Stimulated activated CD8-positive, alpha-beta memory T cell treated with anti-CD3 and anti-CD28 coated beads, Interleukin-7, amount 100 ng/mL, for 1 hour (primary cell): ENCODE measurements at places on chromosomes 16 and 17.

- DNase-seq, result no peak
These were observed 3.5 kb upstream of the ACSM3 start for GRCh38 chr16:20760346-20760745.

DNA sequence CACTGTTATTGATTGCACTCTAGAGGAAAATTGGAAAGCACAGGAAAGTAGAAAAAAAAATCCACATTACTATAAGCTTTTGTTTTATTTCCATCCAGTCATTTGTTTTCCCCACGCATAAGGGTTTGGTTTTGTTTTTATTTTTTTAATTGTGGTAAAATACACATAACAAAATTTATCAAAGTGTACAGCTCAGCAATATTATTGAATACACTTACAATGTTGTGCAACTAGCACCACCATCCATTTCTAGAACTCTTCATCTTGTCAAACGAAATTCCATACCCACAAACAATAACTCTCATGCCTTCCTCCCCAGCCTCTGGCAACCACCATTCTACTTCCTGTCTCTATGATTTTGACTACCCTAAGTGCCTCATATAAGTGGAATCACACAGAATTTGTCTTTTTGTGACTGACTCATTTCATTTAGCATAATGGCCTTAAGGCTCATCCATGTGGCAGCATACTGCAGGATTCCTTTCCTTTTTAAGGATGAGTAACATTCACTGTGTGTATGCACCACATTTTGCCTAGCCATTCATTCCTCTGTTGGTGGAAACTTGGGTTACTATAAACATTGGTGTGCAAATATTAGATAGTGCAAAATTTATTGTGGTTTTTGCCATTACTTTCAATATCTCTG lies 11.1 kb downstream of the SPPL2C start:
- no peak for DNase-seq

- no peak for DNase-seq
These were observed 41.4 kb downstream of the RPH3AL start for GRCh38 chr17:311119-311782.

GRCh38 chr17:51012538-51012937 lies 108.1 kb downstream of the SPAG9 start:
- DNase-seq, result no peak

DNA sequence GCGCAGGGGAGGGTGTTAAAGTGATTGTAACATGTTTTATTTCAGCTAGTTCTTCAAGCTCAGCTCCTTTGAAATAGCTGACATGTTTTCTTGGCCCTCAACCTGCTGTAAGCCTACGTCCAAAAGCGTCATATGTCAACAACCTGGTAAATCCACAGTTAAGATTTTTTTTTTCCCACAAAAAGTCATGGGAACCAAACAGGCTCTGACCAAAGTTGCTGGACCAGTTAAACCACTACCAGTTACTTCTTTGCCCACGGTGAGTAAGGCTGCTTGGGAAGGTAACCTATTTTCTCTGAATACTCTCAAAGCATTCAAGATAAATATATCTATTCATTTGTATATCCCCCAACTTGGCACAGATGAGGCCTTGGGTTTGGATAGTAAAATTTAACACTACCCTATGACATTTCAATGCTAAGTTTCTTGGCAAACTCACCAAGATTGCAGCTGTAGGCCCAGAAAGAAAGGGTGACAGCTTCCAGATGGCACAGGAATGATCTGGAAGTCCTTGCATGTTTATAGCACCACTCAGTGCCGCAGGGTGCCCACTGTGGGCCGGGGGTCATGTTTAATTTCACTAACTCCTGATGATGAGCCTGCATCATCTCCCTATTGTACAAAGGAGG lies 166.2 kb downstream of the XYLT1 start:
- no peak for DNase-seq

- DNase-seq, result no peak
These were observed 6.7 kb upstream of the BEAN1 start for GRCh38 chr16:66420396-66420795.

- DNase-seq, result no peak
These were observed 7.7 kb upstream of the SPATA2L start for GRCh38 chr16:89709166-89709565.

DNA sequence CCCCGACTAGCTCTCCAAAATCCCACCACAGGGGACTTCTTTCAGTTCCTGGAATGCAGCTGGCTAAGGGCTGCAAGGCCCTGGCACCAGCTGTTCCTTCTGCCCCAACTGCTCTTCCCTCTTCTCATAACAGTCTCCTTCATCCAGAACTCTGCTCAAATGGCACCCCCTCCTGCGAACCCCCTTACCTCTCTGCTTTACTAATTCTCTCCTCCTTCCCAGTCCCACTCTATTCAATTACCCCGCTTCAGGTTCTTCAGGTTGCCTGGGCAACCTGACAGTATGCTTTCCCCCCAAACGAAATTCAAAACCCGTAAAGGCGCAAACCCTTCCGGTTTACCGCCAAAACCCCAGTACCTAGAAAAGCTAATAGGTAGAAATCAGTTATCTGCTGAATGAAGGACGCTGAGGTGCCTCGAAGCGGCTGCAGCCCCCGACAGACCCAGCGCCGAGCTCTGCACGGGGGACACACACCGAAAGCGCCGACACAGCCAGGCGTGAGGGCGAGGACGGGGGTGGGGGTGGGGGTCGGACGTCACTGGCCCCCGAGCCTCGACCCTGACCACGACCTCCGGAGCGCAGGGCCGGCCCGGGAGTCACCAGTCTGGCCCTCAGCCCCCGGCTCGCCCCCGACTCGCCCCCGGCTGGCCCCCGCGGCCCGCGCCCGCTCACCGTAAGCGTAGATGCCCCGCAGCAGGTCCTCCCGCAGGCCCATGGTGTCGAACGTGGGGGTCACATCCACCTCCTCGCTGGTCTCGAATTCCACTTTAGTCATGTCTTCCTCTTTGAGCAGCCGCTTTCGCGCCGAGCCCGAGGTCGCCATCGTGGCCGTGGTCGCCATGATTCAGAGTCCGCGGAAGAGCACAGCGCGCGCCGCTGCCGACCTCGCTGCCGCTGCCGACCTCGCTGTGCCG lies 550 bp downstream of the EIF4A3 start:
- no peak for DNase-seq

GRCh38 chr17:56929362-56929969 lies 15.6 kb upstream of the TRIM25 start:
- no peak for DNase-seq

DNA sequence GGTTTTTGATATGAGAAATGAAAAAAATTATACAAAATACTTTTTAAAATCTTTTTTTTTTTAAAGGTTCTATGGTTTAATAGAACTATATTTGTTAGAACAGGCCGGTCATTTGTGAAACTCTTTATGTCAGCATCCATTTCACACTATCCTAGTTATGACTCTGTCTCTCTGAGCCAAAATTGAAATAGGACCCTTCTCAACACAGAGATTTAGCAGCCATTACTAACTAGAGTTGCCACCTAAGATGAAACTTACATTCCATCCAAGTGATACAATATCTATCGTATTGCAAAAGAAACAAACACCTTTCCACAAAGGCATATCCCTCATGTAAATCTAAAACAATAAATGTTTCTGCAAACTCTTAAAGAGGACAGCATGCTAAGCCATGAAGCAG lies 249.8 kb downstream of the CDH11 start:
- no peak for DNase-seq

DNA sequence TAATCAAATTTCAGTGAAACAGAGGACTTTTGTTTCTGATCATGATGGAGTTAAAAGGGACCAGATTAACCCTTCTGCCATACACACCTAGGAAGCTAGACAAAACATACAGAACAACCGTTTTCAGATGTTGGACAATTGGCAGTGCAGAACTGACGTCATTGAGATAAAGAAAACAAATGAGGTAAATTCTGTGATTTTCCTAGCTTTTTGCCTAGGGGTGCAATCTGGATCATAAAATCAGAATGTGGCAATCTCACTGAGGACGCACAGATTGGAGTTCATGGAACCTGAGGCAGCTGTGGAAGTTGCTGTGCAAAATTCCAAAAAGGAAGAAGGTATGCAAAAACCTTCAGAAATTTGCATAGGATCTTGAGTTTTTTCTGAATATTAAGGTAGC lies 15.0 kb upstream of the USP32 start:
- no peak for DNase-seq

- DNase-seq, result no peak
These were observed 24.6 kb downstream of the CMIP start for GRCh38 chr16:81469183-81469677.

- no peak for DNase-seq
These were observed 7.4 kb downstream of the MPG start for GRCh38 chr16:85407-85782.

DNA sequence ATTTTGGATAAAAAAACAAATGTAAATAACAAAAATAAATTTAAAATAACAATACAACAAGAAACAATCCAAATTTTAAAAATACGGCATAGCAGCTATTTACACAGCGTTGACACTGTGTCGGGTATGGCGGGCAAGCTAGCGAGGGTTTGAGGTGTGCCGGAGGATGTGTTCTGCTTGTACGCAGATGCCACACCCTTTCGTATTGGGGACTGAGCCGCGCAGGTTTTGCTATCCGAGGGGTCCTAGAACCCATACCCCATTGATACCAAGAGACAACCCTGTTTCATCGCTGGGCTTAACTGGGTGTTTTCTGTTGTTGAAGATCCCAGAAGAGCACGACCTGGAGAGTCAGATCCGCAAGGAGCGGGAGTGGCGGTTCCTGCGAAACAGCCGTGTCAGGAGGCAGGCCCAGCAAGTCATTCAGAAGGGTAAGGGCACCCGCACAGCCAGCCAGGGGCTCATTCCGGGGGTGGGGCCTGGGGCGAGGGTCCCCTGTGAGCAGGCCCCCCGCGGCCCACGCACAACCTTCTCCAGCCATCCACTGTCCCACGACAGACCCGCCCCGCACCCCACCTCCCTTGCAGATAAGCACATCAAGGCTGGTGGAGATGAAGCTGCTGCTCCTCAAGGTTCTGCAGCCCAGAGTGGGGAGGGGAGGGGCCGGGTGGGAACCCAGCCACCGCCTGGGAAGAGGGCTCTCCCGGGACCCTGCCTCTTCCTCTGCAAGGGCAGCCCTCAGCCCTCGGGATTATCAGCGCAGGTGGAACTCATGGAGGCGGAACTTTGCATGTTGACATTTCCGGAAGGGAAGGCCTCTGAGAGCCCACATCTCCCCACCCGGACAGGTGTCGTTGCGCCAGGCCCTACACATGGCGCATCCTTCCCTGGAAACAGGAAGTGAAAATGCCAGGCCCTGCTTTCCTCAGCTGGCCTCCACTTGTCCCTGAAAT lies 51.2 kb upstream of the CHMP6 start:
- DNase-seq, result no peak

DNA sequence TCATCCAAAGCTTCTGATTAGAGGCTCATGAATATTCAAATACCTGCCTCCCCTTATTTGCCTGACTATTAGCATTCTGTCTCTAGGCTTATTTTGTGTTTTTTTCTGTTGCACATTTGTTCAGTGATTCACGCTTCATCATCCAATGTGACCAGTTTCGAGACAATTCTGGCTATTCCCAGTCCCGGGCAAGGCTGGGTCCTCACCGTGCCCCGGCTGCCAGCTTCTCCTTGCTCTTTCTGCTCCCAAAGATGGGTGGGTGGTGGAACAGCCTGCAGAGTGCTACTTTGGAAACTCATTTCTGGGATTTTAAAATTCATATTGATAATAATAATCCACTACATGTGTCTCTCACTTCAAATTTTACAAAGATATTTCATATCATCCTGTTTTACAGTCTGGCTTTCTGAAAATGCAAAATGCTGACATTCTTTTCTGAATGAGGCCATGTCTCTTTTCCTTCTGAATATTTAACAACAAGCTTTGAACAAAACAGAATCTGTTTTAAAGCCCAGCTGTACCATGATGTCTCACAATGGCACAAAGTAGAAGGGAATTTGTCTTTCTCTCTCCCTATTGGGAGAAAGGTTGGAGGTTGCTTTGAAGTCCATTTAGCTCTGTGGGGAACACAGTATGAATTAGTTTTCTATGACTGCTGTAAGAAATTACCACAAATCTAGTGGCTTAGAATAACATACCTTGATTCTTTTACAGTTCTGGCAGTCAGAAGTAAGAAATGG lies 116.9 kb upstream of the CDH13 start:
- DNase-seq, result no peak

- no peak for DNase-seq
These were observed 118.8 kb downstream of the C16orf95 start for GRCh38 chr16:87198328-87198832.

- DNase-seq, result no peak
These were observed 211.2 kb downstream of the RBFOX3 start for GRCh38 chr17:79399610-79400144.

DNA sequence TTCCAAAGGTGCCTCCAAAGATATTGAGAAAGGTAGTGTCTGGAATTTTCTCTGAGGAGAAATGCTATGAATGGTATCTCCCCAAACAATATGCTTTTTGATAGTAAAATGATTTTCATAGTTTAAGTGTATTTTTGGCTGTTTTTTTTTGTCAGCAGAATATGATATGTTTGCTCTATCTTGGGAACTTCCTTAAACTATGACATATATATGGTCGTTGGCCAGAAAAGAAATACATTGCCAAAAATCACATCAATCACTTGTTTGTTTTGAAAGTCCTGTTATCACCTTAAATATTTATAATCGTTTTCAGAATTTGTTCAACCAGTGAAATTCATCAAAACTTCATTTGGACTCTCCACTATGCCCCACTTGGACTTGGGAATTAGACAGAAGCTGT lies 816.9 kb downstream of the CDH11 start:
- no peak for DNase-seq

GRCh38 chr16:70480127-70481105 lies 26.0 kb downstream of the FCSK start:
- DNase-seq, result no peak

GRCh38 chr16:57445510-57445909 lies 1.7 kb downstream of the CIAPIN1 start:
- no peak for DNase-seq

DNA sequence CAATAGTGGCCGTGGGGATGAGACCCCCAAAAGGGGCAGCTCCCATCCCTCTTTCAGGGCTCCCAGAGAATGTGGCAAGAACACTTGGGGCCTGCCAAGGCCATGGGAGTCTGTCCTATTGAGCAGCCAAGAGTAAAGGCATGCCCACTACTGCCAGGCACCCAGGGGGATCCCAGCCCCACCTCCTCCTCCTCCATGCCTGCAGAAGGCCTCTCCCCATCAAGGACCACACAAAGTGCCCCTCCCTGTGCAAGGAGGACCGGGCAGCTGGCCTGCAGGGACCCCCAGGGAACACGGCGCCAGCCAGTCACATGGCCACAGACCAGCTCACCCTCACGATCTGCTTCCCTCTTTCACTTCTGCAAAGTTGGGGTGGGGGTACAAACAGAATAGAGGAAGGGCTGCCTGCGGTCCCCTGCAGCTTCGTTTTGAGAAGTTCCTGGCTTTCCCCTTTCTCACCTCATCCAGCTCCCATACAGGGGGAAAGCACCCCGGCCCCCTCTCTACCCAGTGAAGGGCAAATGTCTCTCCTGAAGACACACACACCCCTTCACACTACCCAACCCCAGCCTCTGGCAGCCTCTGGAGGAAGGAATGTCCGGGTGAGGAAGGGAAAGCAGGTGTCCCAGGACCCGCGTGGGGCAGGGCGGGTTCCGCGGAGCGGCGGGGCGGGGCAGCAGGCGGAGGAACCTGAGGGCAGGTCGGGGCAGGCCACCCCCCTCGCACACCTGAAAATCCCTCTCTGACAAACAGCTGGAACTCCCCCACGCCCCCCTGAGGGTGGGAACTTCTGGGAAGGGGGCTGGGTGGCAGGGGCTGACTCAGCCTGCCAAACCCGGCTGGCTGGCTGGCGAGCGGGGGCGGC lies 2.0 kb downstream of the PPP1R9B start:
- DNase-seq, result peak; percentile 53

- peak; percentile 34 for DNase-seq
These were observed 14.5 kb upstream of the VWA3A start for GRCh38 chr16:22077700-22078313.

- DNase-seq, result no peak
These were observed 3.4 kb upstream of the NAT9 start for GRCh38 chr17:74779501-74779900.

- DNase-seq, result no peak
These were observed 72.5 kb downstream of the MPRIP start for GRCh38 chr17:17114592-17115225.
